CD4-positive, alpha-beta T cell treated with Interleukin-17A for 1 hour (primary cell): ENCODE measurements at places on chromosomes 3 and 15.
A peak's percentile ranks its signal among the peaks of the same experiment; 100 is the strongest.

DNA sequence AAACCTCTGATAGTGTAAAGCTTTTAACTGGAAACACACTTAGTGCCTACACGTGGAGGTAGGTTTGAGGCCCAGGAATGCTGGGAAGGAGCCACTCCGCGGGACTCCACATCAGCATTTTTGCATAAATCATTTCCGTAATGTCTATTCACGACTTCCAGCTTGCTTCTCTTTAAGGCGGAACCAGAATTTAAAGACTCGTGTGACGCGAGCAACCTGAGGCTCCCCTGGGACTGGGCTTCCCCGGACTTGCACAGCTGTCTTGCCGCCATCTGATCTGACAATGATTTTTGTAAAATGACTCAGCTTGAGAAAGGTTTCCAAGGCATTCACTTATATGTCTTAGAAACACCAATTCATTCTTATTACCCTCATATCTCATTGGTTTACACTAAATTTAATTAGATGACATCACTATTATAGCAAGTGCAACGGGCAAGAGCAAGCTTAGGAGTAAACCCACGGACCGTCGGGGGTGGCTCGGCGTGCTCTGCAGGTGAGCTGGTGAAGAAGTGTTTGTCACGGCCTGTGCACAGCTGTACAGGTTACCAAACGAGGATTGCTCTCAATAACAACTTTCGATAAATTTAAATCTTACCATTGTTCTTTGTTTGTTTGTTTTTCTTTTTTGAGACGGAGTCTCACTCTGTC, 95.2 kb downstream of the CHSY1 start:
- DNase-seq = no peak

DNA sequence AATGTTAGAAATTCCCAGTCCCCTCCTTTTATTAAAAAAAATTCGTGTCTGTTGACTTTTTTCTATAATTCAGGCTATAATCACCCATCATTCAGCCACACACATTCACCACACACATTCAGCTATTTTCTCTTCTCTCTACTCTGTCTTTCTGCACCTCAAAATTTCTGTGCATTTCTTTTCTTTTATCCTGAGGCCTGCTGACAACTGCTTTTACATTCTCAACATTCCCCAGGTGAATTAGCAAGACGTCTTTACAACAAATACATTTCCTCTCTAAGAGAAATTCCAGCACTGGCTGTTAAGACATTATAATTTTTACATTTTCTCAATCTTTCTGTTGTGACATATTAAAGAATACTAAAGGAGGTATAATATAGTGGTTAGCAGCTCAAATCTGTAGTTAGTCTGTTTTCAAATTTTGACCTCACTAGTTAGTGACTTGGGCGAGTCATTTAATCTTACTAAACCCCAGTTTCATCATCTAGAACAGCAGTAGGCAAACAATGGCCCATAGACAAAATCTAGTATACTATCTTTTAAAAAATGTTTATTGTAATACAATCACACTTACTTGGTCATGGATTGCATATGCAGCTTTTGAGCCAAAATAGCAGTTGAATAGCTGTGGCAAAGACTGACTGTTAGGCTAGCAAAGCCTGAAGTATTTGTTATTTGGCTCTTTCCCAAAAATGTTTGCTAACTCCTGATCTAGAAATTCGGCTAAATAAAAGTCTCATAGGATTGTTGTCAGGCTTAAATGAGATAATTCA, 350.7 kb downstream of the NSUN3 start:
- DNase-seq = no peak

GRCh38 chr3:132817646-132818177, 95.5 kb upstream of the NPHP3 start:
- DNase-seq = no peak

DNA sequence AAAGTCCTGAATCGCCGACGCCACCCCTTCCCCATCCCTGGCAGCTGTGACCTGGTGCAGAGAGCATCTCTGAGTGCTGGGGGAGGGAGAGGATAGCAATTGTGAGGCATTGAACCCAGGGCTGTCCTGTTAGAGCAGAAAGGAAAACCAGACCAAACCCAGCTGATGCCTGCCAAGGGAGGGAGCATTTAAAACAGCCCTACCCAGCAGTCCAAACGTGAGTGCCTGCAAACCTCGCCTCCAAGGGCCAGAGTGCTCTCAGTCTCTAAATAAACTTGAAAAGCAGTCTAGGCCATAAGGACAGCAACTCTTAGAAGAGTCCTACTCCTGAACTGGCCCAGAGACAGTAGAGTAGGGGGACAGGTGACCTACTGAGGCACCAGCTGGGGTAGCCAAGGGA, 20.0 kb upstream of the LARS2 start:
- no peak for DNase-seq

GRCh38 chr3:32778389-32778788, 39.4 kb upstream of the TRIM71 start:
- no peak for DNase-seq

- no peak for DNase-seq
Observed at GRCh38 chr3:127746400-127747057, 73.8 kb downstream of the ABTB1 start.

GRCh38 chr3:38327335-38328009, 19.1 kb upstream of the XYLB start:
- DNase-seq = no peak

DNA sequence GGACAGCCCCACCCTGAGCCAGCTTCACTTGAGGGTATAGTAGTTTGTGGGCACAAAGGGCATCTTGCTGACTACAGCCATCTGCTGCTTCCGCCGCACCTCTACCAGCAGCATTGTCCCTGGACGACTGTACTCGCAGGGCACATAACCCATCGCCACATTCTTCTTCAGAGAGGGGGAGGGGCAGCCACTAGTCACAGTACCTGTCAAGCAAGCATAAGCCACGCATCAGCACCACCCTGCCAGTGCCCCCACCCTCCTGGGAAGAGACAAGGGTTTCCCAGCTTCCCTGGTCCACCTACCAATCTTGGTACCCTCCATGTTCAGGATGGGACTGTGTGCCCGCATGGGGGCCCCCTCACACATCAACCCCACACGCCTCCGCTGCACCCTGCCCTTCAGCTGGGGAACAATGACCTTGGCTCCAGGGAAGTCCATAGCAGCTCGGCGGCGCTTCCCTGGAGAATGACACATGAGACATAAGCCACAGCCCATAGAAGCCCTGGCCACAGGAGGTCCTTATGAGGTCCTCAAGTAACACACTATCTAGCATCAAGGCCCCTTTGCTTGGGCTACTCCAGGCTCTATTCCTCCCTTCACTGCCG, 4.7 kb downstream of the AMT start:
- DNase-seq = no peak

DNA sequence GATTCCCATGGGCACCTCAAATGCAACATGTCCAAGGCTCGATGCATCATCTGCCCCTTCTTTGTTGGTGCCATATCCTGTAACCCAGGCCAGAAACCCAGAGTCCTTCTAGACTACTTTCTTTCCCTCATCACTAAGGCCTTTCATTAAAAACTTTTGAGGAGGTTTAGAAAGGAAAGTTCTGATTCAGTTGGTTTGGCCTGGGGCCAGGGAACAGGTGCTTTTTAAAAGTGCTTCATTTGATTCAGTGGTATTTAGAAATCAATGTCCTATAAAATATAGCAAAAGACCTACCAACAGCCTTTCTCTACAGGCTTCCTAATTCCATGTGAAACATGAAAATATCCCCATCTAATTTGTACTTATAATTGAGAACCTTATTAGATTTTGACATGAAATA, 341.9 kb upstream of the RORA start:
- no peak for DNase-seq

DNA sequence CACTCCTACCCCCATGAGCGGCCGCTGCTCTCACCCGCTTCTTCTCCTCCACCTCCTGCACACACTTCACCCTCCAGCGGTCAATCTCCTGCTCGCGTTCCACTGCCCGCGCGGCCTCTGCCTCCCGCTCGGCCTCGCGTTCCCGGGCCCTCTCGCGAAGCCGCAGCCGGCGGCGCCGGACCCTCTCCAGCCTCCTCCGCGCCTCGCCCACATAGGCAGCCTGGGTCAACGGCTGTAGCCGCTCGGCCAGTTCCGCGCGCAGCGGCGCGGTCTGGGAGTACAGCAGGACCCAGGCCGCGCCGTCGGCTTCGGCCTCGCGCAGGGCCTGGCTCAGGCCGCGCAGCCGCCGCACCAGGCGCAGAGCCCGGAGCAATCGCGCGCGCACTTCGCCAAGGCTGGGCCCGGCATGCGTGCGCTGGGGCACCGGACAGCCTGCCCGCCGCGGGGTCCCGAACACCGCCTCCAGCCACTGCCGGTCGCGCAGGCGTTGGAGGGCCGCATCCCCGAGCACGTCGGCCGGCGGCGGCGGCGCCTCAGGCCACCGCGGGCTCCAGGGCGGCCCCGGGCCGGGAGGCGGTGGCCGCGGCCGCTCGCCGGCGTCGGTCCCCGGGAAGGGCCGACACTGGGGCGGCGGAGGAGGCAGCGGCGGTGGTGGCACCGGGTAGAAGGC, 595 bp downstream of the PDCD7 start:
- no peak for DNase-seq

- no peak for DNase-seq
Observed at GRCh38 chr15:22780267-22780666, 6.2 kb upstream of the NIPA1 start.

DNA sequence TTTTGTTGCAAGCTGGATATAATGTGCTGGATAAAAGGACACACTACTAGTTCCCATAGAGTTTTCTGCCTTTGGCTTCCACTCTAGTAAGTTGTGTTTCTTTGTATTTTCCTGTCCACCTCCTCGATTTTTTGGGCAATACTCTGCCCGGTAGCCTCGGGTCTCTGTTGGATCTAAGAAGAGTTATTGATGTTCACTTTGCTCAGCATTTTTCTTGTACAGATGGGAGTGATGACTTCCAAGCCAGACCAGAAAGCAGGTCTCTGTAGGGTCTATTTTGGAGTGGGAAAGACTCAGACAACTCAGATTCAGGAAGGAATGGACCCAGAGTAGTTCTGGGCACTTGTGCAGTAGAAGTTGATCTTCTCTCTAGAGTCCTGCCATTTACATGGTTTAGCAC, 36.0 kb upstream of the PRTG start:
- no peak for DNase-seq

GRCh38 chr3:188043891-188044290, 110.1 kb upstream of the LPP start:
- no peak for DNase-seq

DNA sequence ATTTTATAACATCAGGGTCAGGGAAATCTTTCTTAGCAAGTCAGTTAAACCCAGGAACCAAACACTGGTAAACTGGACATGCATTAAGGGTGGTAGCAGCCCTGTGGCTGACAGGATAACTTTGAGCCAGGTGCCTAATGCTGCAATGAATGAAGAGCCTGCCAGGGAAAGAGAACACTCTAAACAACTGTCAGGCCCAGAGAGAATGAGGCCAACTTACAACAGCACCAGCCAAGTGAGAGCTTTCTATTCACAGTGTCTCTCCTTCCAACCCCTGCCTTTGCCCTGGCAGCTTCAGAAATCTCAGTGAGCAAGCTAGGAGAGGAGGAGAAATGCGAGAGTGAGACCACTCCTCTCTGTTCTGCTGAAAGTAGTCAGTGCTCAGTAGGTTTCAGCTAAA, 50.4 kb upstream of the ATP2C1 start:
- no peak for DNase-seq

- DNase-seq = peak; percentile 10
Observed at GRCh38 chr15:63544258-63545026, 40.0 kb downstream of the USP3 start.

- DNase-seq = no peak
Observed at GRCh38 chr3:4447295-4447999, 19.6 kb downstream of the SUMF1 start.

GRCh38 chr3:50539356-50540286, 27.9 kb downstream of the C3orf18 start:
- no peak for DNase-seq

DNA sequence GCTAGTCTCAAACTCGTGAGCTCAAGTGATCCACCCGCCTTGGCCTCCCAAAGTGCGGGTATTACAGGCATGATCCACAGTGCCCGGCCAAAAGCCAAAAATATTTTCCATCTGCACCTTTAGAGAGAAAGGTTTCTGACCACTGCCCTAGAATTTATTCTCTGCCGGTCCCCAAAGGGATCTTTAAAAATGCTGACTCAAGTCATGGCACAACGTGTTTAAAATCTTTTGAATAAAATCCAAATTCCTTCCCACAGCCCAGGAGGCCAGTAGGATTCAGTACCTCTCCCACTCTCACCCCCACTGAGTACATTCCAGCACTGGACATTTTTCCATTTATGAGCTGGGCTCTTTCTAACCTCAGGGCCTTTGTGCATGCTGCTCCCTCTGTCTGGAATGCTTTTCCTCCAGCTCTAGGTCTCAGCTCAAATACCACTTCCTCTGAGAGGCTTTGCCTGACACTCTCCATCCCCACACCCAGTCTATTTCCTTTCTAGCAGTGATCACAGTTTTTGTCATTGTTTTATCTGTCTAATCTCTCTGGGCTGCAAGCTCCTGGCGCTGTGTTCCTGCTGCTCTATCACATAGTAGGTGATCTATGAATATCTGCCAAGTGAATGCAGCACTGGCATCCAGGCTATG, 502.9 kb downstream of the SHQ1 start:
- DNase-seq = peak; percentile 7

GRCh38 chr15:78197632-78198031, 36.7 kb downstream of the ACSBG1 start:
- no peak for DNase-seq

- DNase-seq = no peak
Observed at GRCh38 chr15:25439369-25439836, 579 bp upstream of the UBE3A start.

DNA sequence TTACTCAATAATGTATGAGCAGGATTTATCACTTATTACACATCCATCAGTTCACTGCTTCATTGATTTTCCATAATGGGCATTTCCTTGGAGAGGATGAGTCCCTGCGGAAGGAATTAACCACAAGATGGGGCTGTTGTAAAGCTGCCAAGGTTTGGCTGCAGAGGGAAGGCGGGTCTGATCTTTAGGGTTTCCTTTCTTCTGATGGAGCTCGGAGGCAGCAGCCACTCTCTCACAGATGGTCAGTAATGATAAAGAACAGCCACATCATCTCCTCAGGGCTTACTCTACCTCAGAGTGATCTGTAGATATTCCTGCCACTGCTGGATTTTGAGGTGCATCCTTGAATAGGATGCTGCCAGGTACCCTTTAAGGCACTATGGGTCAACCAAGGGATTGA, 115.2 kb downstream of the USP13 start:
- DNase-seq = no peak

- no peak for DNase-seq
Observed at GRCh38 chr15:74798388-74799254, 14.0 kb upstream of the LMAN1L start.

GRCh38 chr3:127209155-127209839, 16.4 kb downstream of the PRR23E start:
- DNase-seq = no peak

- no peak for DNase-seq
Observed at GRCh38 chr3:55636300-55637195, 149.4 kb upstream of the WNT5A start.
